ENCODE measurements at places on chromosomes 4 and X. TPM values are rescaled to one million over a fixed set of nuclear protein-coding genes. Genes with fewer than 3 reads are reported as not detected.
A peak's percentile ranks its signal among the peaks of the same experiment; 100 is the strongest.

DNA sequence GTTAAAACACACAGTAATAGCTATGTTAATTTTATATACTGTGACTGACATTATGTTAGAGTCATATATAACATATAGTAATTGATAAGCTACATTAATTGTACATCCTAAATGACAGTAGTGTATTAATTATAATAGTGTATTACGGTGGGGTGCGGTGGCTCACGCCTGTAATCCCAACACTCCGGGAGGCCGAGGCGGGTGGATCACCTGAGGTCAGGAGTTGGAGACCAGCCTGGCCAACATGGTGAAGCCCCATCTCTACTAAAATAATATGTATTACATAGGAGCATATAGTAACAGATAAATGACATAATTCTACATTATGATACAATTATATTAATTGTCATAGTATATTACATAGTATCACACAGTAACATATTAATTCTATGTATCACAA lies 12.2 kb downstream of the ASMTL start:
- peaks cover 3% of the 10 kb centered on the region for H3K36me3 ChIP-seq
- no peak overlapping the region for H3K4me3 ChIP-seq
- no peaks in the 10 kb centered on the region for H3K4me1 ChIP-seq

DNA sequence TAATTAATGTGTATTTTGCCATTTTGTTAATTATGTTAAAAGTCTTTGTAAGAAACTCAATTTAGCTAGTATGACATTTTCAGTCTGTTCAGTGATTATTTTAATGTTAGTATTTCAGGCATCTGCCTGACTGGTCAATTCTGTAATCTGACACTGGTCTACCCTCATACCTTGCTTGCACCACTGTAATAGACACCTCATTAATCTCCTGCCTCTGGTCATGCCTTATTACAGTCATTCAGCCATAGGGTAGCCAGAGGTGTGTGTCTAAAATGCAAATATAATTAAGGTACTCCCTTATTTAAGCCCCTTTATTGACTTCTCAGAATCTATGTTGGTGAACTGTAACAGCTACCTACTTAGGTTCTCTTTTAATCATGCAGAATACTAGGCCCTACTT lies 861.1 kb upstream of the IGFBP7 start:
- H3K36me3 ChIP-seq, result no peaks in the 10 kb centered on the region
- DNase-seq, result no peak
- no peak overlapping the region for H3K27ac ChIP-seq
- no peak overlapping the region for H3K4me3 ChIP-seq
- no peaks in the 10 kb centered on the region for H3K27me3 ChIP-seq

DNA sequence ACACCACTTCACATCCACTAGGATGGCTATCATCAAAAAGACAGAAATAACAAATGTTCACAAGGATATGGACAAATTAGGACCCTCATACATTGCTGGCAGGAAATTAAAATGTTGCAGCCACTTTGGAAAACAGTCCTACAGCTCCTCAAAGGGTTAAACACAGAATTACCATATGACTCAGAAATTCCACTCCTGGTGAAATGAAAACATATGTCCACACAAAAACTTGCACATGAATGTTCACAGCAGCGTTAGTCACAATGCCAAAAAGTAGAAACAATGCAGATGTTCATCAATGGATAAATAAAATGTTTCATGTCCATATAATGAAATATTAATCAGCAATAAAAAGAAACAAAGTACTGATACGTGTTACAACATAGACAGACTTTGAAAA lies 15.1 kb downstream of the S100G start:
- H3K27ac ChIP-seq, result no peak overlapping the region
- H3K27me3 ChIP-seq, result no peaks in the 10 kb centered on the region
- H3K4me1 ChIP-seq, result no peaks in the 10 kb centered on the region
- H3K36me3 ChIP-seq, result no peaks in the 10 kb centered on the region
- no peak overlapping the region for H3K4me3 ChIP-seq
- no peak for DNase-seq

DNA sequence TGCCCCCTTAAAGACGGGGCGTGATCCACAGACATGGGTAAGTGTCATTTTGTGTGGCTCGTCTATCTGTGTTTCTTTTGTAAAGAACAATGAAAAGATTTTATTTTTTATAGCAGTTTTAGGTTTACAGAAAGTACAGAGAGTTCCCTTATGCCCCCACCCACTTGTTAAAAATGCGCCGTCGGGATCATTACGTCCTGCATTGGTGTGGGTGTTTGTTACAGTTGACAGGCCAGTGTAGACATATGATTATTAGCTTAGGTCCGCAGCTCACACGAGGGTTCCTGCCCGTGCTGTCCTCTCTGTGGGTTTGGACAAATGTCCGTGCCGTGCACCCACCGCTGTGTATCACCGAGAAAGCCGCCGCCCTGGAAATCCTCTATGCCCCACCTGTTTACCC lies 50.5 kb downstream of the RGS12 start:
- no peak overlapping the region for H3K4me3 ChIP-seq
- no peak for DNase-seq
- H3K4me1 ChIP-seq, result no peaks in the 10 kb centered on the region

Gene RHOH
- total RNA-seq, result 2.3 TPM

Gene LIMCH1
- 30.6 TPM for total RNA-seq

DNA sequence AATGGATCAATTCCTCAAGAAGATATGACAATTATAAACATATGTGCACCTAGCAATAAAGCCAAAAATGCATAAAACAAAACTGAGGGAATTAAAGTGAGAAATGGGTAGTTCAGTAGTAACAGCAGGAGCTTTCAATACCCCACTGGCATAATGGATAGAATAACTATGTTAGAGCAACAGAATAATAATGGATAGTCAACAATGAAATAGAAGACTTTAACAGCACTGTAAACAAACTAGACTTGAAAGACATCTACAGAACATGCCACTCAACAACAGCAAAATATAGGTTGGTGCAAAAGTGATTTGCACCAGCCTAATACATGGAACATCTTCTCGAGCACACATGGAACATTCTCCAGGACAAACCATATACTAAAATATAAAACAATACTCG lies 20.0 kb upstream of the MBNL3 start:
- no peaks in the 10 kb centered on the region for H3K36me3 ChIP-seq
- H3K27ac ChIP-seq, result no peak overlapping the region
- DNase-seq, result no peak
- H3K4me1 ChIP-seq, result peaks cover 2% of the 10 kb centered on the region

- H3K27ac ChIP-seq, result no peak overlapping the region
- H3K4me1 ChIP-seq, result no peaks in the 10 kb centered on the region
- H3K27me3 ChIP-seq, result no peaks in the 10 kb centered on the region
- DNase-seq, result no peak
- no peaks in the 10 kb centered on the region for H3K36me3 ChIP-seq
These were observed 181.1 kb upstream of the SMIM31 start for GRCh38 chr4:164572877-164573279.

- H3K27ac ChIP-seq, result no peak overlapping the region
- DNase-seq, result no peak
- no peaks in the 10 kb centered on the region for H3K36me3 ChIP-seq
- no peaks in the 10 kb centered on the region for H3K27me3 ChIP-seq
These were observed 61.3 kb downstream of the HS3ST1 start for GRCh38 chr4:11367371-11367770.

GRCh38 chr4:78059524-78059889 lies 2.4 kb downstream of the FRAS1 start:
- H3K4me3 ChIP-seq, result no peak overlapping the region
- H3K27ac ChIP-seq, result no peak overlapping the region
- peaks cover 7% of the 10 kb centered on the region for H3K27me3 ChIP-seq
- no peaks in the 10 kb centered on the region for H3K36me3 ChIP-seq
- peaks cover 9% of the 10 kb centered on the region for H3K4me1 ChIP-seq

DNA sequence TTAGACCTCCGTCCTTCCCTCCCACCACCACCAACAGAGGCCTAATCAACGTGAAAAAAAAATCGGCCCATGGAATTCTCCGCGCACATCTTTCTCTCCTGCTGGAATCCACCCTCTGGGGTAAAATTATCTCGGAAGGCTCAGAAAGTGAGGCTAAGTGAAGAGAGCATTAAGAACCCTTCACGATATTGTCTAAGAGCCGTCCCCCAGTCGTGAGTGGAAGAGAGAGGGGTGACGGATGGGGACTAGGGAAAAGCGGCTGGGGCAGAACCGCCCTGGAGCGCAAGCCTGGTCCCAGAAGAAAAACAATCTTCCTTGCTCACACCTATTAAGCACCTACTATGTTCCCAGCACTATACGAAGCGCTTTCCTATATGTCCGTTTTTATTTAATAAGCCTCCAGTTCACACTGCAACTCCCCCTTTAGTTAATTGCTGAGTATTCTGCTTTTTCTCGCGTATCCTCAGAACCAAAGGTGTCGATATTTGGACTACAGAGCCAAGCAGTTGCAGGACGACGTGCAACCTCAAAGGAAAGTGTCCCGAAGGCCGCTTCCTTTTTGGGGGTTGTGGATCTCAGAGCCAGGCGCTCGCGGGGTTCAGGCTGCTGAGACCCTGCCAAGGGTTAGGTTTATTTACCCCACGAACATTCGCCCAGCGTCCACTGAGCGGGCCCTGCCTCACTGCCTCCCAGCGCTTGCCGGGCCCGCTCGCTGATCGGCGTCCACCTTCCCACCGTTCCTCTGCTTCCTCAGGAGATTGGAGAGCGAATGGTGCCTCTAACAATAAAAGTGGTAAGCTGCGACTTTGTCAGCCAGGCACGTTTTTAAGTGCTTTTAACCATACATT lies 889 bp downstream of the MGARP start:
- no peaks in the 10 kb centered on the region for H3K36me3 ChIP-seq
- H3K4me1 ChIP-seq, result peaks cover 5% of the 10 kb centered on the region
- peak overlapping the region; percentile 23 for H3K4me3 ChIP-seq
- H3K27me3 ChIP-seq, result no peaks in the 10 kb centered on the region
- no peak overlapping the region for H3K27ac ChIP-seq

DNA sequence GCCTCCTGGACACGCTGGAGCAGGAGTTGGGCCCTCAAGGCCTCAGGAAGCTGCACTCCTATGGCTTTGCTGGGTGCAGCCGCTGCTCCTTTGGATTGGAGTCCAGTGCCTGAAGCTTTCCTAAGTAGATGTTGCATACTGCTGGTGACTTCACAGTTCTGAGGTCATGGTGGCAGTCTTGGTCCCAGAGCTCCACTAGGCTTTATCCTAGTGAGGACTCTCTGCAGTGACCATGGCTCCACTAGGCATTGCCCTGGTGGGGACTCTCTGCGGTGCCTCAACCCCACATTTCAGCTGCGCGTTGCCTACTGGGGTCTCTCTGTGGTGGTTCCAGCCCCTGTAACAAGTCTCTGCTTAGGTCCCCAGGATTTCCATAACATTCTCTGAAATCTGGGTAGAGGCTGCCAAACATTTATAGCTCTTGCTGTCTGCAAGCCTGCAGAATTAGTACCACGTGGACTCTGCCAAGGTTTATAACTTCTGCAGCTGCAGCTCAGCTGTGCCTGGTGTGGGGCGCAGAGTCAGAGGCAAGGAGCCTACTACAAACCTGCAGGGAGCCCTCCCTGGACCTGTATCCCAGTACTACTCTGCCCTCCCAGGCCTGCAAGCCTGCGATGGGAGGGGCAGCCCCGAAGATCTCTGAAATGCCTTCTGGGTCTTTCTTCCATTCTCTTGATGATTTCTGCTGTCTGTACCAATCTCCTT lies 46.0 kb upstream of the NFKB1 start:
- no peak overlapping the region for H3K27ac ChIP-seq
- H3K4me1 ChIP-seq, result no peaks in the 10 kb centered on the region
- no peaks in the 10 kb centered on the region for H3K27me3 ChIP-seq
- no peaks in the 10 kb centered on the region for H3K36me3 ChIP-seq
- H3K4me3 ChIP-seq, result no peak overlapping the region
- DNase-seq, result no peak

DNA sequence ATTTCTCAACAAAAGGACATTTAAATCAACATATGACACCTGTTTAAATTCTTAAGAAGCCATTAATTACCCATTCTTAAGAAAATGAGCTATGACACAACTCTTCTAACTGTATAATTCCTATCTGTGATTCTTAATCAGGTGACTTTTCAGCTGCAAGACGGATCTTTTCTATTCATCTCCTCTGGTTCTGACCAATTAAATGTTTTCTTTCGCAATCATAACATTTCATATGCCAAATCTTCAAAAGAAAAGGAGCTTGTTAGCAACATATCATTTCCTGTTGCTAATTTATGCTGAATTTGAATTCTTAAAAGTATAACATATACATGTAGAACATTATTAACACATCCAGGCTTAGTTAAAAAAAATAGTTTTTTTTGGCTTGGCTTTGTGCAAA lies 62.5 kb downstream of the SEL1L3 start:
- no peak overlapping the region for H3K27ac ChIP-seq
- H3K36me3 ChIP-seq, result peaks cover 3% of the 10 kb centered on the region
- DNase-seq, result no peak

DNA sequence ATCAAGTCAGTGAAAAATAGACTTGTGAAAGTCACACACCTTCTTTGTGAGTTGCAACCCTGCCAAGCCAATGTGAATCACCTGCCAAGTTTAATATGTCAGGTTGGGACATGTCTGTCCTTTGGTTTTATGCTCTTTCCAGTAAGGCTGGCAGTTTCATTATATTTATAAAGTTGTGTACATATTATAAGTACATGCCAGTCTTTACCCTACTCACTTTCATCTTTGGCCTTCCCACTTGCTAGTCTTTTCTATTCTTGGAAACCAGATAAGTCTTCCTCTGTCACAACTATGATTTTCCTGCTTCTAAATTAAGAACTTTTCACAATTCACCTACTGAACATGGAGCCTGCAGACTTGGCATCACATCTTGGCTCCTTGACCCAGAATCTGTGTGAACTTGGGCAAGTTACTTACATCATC lies 680.7 kb upstream of the BOD1L1 start:
- H3K4me3 ChIP-seq, result no peak overlapping the region
- no peaks in the 10 kb centered on the region for H3K4me1 ChIP-seq
- H3K27ac ChIP-seq, result no peak overlapping the region

Gene RBM10
- 26.6 TPM for total RNA-seq

DNA sequence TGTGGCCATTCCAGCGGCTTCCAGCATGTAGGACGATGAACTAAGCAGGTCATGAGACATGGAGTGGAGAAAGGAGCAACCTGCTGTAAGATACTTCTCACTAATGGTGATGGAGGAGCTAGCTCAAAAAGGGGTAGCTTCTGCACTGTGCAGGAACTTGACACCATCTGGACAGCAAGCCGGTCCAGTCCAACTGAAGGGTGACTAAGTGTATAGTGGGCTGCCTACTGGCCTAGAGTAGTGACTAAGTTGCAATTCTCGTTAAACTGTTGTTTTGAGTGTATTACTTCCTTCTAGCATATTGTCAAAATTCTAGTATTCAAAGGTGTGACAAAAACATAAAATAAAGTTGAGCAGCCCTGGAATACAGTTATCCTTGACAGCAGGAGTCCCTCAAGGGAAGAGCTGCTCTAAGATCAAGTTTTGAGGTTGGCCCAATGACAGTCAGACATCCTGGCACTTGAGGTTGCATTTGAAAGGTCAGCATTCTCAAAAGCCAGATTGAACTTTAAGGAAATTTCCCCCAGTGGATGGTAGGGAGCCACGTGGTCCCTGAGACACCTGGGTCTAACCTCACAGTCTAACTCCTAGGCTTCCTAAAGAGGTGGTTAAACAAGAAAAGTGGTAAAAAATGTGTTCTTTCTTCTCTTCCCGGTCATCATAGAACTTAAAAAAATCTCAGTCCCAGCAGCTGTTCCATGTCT lies 8.0 kb downstream of the CETN2 start:
- peaks cover 10% of the 10 kb centered on the region for H3K4me1 ChIP-seq
- no peak overlapping the region for H3K4me3 ChIP-seq
- no peak for DNase-seq
- H3K27ac ChIP-seq, result no peak overlapping the region
